ENCODE measurements at places on chromosomes 4 and X.

DNA sequence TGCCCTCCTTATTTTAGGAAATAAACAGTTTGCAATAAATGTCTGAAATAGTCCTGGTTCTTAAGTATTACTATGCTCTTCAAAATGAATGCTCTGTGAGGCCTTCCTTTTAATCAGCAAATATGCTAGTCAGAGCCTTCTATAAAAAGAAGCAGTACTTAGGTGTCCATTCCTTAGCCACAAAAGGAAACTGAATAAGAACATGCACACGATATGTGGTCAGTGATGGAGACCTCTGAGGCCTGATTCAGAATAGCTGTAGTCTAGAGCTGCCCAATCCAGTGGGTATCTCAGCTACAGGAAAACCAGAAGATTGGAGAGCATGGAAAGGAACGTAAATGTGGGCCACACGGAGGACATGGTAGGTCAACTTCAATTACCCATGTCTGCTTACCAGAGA is 141.8 kb downstream of the RASL11B start:
- no peak for DNase-seq

GRCh38 chr4:89997171-89997704 is 102.6 kb downstream of the MMRN1 start:
- no peak for DNase-seq

DNA sequence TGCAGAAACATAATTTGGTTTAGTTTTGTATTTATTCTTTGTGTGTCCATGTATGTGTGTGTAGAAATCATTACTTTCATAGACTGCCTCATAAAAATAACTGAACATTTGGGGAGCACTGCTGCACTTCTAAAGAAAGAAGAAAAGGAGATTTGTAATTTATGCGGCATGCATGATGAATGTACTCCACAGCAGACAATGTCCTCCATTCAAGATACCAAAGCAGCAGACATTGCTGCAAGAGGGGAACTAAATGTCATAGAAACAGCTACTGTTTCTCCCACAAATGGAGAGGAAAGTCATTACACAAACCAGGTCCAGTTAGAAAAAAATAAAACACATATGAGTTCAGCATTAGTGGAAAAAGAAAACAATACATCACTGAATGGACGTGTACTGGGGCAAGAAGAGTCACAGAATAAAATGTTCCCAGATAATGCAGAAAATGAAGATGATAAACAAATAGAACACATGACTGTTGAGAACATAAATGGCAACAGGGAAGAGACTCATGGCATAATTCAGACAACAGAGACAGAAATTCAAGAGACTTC is 2.6 kb downstream of the DTHD1 start:
- DNase-seq, result no peak

DNA sequence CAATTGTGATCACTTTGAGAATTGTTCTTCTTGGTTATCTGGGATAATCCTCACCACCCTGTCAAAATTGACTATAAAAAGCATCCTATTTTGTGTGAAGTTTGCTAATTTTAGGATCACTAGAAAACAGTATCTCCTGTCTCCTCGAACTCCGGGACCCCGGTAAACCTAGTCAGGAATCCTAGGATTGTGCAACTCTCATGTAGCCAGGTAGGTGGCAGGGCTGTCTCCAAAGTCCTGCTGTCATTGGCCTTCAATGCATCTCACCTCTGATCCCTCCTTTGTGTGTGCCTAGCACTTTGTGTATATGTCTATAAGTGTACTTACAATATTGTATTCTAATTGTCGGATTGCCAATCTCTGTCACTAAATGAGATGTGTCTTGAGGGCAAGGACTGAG is 1564.8 kb downstream of the RPA4 start:
- DNase-seq, result no peak

DNA sequence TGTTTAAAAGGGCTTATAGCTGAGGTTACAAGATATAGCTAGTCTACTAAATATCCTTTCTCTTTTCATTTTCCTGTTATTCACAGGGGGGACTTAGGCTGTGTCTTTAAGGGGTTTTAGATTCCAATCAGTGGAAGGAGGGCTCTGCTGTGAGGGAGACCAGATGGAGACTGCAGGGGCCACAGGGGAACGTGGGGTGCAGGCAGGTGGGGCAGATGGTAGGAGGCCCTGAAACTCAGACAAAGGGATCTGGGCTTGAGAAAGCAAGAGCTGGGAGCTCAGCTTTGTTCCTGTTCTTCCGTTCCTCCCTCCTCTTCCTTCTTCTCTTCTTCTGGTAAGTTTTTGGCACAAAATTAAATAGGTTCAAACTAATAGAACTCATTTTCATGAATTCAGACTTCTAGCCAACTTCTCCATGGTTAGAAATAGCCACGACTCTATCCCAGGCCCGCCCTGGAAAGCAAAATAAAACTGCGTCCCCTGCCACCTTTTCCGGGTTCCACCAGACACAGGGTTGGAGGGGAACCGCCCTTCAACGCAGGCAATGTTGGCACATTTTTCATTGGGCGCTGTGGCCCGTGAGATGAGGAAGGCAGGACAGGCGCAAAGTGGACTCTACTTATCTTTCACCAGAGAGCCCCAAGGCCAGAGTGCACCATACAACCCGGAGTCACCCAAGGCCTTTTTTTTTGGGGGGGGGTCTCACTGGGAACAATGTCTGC is 3.5 kb upstream of the TMSB4X start:
- DNase-seq, result no peak

- no peak for DNase-seq
Observed at GRCh38 chrX:66760651-66761050, 121.8 kb upstream of the EDA2R start.

- DNase-seq, result no peak
Observed at GRCh38 chr4:1540601-1541375, 134.5 kb upstream of the NKX1-1 start.

GRCh38 chr4:826508-827208 is 729 bp upstream of the CPLX1 start:
- DNase-seq, result no peak

DNA sequence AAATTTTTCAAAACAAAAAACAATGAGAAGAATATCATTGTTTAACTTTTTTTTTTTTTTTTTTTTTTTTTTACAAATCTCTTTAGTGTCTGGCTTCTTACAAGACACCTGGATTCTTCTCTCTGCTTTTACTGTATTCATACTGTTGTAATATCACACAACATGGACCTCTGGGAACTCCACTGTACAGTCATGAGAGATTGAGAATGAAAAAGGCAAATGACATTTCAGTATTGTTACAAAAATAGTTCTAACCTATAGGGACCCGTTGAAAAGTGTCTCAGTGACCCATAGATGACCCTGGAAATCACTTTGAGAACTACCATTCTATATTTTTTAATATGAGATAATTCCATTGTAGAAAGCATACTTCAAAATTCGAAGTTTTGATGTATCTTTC is 124.4 kb downstream of the SLIT2 start:
- DNase-seq, result no peak

GRCh38 chr4:1026115-1026514 is 14.7 kb downstream of the FGFRL1 start:
- DNase-seq, result no peak

DNA sequence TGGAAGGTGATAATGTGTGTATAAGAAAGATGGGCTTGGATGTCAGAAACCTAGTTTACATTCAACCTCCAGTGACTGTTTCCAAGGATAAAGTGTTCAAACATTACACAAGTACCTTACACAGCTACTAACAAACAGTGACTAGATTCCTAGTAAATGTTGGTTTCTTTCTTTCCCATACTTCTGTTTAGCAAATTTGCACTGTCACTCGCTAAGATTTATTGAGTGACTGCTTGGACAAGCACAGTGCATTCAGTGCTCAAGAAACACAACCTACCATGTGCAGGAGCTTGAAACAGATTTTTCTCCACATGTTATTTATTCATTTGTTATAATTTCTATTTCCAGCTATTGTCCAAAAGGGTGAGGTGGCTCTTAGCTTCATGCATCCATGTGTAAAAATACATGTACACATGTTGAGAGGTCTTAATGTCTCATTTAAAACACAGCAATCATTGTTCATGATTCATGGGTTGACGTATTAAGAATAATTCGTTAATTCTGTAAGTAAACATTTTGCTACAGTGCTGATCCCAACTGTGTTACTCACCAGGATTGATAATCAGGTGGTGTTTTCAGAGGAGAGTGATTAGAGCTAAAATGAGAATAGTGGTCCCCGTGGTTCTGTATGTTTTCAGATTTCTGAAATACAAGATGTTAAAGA is 153.0 kb downstream of the DCLK2 start:
- DNase-seq, result no peak

DNA sequence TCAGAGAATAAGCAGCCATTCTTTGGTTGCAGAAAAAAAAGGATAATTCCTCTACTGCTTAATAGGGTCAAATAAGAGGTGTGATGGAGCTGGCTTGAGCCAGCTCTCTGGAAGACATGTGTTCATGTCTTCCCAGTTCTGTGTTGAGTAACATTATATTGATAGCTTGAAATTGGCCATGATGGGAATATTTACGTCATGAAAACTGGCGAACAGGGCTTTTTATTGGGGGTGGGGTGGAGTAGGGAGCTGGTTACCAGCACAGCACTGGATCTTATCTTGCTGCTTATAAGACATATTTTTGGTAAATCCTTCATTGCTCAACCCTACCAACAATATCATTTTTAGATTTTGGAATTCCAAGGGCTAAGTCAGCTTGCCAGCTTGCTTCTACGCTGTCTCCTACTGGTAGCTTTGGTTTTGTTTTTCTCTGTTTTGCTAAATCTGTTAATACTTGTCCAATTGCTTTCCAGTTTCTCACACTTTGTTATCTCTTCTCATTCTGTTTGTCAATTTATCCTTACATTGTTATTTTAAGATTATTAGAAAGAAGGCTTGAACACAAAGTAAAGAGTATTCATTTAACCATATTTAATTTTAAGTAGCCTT is 25.3 kb upstream of the GBA3 start:
- DNase-seq, result no peak

DNA sequence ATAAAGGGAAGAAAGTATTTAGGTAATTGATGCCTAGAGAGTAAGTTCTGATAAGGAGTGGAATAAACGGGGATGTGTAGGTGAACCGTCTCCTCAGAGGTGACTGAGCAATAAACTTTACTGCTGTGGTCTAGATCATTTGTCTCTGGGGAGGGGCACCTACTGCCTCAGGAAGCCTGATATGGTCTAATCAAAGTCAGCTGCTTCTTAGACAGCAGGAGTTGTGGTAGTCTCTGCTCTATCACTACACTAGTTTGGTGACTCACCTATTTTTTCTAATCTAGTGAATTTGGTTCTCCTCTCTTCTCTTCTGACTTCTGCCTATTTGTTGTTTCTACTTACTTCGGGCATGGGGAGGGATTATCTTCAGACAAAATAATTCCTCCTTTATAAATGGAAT is 95.1 kb upstream of the STIM2 start:
- DNase-seq, result no peak

- DNase-seq, result no peak
Observed at GRCh38 chr4:128380306-128380705, 92.7 kb upstream of the PGRMC2 start.

- DNase-seq, result no peak
Observed at GRCh38 chr4:156628858-156629257, 342.7 kb downstream of the PDGFC start.

- DNase-seq, result no peak
Observed at GRCh38 chr4:110122201-110122600, 76.2 kb downstream of the ELOVL6 start.

- DNase-seq, result no peak
Observed at GRCh38 chrX:106932492-106932923, 12.3 kb downstream of the CLDN2 start.

- DNase-seq, result peak; percentile 89
Observed at GRCh38 chrX:153971450-153972367, at the start of gene HCFC1. Gene HCFC1, minus strand, starts transcription at chrX:153971818. Its CDS starts 978 bp downstream, at chrX:153970840.

GRCh38 chr4:1611501-1611870 is 72.6 kb downstream of the FAM53A start:
- no peak for DNase-seq

GRCh38 chrX:47743504-47743903 is 84.5 kb upstream of the UXT start:
- no peak for DNase-seq

DNA sequence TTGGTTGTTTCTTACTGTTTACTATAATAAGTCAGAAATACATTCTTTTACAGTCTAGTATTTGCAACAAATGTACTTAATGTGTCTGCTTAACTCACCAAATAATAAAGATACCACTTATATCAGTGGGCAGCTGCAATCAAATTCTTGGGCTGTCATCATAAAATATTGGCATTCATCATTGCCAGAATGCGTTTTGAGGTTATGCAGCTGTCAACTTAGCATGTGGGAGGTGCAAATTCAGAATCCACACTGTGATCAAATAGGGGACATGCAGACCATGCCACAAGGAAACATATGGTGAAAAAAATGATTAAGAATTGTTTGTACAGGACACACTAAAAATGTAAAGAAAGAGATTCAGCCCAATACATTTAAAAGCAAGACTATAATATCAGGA is 86.5 kb downstream of the HCCS start:
- no peak for DNase-seq

GRCh38 chr4:7087036-7087435 is 19.2 kb upstream of the GRPEL1 start:
- no peak for DNase-seq

DNA sequence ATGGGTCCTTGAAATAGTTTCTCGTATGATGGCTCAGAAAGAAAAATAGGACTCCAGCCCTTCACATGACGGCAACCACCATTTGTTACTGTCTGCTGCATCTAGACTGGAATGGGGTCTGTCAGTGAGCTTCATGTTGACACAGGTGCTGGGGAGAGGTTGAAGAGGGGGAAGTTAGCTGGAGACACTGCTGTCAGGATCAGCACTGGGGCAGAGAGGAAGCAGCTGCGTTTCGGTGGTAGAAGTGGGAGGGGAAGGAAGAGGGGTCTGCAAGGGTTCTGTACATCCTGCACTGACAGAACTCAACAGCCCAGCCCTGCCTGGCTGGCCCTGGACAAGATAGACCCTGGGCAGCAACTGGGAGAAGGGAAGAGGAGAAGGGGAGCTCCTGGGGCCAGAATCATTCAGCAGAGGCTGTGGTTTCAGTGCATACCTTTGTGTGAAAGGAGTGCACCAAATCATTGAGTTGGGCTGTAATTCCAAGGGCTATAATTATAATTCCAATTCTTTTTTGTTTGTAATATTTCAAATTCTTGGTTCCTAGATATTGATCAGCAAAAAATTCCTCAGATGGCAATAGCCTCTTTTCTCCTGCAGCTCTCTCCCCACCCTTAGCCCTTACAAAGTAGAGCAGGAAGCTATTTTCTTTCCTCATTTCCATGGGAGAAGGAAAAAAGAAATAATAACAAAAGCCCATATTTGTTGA is 119.4 kb upstream of the C1GALT1C1 start:
- peak; percentile 5 for DNase-seq

- DNase-seq, result no peak
Observed at GRCh38 chr4:41539711-41540110, 1.8 kb downstream of the LIMCH1 start.

Data from COR-L47 (cell line).